ENCODE measurements at places on chromosomes 7 and 10.

DNA sequence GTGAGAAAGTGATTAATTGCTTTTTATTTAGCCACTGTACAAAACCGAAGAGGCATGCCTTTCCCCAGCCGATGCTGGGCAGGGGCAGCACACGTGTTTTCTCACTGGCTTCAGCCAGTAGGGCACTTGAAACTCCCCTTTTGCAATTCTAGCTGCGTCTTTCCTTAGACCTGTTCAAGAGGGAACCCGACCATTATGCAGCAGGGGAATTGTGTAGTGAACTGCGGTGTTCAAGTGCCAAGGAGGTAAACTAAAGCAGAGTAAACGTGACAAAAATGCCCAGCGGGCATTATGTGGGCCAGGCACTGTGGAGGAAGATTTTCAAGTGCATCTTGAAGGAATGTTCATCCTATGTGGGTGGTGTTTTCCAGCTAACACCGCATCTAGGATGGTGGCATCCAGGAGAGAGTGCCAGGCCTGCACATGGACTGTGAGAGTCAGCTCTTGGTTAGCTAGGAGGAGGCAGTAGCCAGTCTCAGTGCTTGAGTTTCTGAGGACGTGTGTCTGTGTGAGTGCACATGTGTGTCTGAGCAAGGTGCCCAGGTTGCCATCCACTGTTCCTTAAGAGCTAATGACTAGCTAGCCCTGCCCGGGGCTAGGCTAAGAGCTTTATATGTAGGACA, 3.3 kb downstream of the WIPF3 start:
- DNase-seq, result no peak

DNA sequence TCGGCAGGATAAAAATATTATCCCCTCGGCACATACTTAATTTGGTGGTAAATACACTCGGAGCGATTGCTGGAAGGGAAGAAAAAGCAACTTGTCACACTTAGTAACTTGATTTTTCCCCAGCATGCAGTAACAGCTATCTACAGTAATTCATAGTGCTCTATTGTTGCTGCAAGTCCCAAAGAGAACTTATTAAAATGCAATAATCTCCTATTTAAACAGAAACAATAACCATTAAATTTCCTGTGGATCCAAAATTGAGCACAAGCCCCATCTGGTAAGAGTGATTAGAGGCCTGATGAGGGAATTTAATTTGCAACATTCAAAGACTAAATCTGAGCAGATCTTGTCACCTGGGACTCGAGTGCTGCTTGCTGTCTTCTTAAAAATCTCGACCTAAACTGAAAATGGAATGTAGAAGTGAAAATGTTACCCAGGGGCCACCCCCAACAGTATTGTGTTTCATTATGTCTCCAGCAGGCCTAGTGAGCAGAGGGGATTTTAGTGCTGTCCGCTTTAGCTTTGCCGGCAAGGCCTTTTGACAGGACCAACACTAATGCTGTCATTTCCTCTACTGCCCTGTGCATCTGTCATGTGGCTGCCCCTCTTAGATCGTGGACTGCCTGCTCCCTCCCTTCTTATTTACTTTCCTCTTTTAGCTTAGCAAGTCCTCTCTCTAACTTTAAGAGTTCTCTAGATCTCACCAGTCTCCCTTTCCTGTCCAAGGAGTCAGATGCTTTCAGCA, 639.7 kb downstream of the AUTS2 start:
- no peak for DNase-seq

GRCh38 chr10:8455181-8455580, 400.7 kb downstream of the GATA3 start:
- DNase-seq, result no peak

DNA sequence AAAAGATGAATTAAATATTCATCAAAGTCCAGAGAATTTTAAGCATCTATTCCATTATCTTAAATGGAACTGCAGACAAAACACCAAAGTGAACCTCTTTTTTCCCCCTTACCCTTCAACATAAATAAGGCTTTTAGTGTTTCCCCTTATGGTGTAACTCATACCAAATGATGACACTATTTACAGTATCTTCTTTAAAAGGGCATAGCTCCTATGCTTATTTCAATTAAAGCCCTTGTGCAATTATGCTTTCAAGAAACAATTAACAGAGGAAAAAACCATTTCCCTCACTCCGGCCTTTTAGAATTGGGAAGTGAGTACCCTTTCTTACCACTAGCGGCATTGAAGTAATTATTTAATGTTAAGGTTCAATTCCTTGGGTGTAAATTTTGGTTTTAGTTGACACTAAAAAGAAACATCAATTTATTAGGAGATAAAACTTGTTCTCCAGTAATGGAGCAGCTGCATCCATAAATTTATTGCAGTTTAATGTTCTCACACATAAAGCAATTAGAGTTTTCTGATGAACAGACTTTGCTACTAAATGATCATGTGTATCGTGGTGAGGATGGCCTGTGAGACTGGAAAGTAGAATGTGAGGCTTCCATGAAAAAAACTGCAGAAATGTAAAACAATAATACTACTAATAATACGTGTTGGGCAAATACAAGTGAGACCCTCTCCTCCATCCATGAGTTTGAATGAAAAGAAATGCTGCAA, 661.3 kb downstream of the PARD3 start:
- no peak for DNase-seq

DNA sequence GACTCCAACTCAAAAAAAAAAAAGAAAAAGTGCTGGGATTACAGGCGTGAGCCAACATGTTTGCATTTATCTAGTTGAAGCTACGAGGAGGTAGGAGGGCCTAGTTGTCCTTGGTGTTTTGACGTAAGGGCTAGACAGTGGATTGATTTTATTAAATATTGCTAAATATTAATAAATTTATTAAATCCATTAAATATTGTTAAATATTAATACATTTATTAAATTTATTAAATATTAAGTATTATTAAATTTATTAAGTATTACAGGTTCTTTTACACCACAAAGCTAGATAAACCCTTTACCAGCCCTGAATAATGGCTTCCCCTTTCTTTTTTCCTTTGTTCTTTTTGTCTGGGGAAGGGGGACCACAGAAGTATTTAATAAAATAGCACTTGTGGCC, 47.5 kb upstream of the TMEM248 start:
- no peak for DNase-seq

DNA sequence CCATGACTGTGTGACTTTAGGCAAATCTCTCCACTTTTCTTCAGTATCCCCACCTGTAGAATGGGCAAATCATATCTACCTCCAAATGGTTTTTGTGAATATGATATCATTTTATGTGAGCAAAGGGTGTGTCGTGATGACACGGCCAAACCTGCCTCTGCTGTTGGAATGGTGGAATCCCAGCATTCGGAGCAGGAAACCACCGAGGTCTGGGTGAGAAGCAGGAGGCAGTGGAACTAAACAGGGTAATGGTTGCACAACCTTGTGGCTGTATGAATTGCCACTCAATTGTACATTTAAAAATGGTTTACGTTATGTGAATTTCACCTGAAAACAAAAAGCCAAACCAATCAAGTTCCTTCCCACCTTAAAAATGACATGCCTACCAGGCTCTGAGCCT, 131.4 kb upstream of the ZMIZ1 start:
- DNase-seq, result no peak

DNA sequence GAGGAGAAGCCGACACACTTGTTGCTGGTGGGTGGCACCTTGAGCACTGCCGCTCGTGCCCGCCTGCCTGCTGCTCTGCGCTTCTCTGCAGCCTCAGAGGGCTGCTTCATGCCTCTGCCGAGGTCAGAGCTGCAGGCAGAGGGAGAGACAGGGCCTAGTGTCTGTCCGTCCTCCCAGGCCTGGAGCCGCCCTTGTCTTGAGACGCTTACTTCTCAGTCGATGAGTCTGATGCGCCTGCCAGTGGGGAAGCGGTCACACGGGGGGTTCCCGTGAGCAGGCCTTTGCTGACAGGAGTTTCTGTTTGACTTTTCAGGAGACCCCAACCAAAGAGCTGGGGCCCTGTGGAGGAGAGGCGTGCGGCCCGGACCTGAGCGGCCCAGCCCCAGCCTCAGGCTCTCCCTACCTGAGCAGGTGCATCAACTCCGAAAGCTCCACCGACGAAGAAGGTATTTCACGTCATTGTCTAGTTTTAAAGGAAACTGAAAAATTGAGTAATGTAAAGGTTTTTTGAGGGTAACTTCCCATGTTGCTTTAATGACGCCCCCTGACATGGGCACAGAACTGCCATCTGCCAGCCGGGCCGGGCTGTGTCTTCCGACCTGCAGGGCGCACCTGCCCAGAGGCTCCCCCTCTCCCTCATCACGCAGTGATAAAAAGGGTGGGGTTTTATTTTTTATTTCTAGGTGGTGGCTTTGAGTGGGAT, 7.8 kb upstream of the BHLHA15 start:
- DNase-seq, result no peak

- no peak for DNase-seq
These were observed 55.6 kb upstream of the SEMA3E start for GRCh38 chr7:83704564-83704963.

- no peak for DNase-seq
These were observed 4.1 kb downstream of the KCNIP2 start for GRCh38 chr10:101839416-101840063.

- DNase-seq, result no peak
These were observed 3.1 kb downstream of the CYREN start for GRCh38 chr7:135167365-135167917.

- DNase-seq, result no peak
These were observed 4.7 kb downstream of the MYL10 start for GRCh38 chr7:101624246-101625001.

GRCh38 chr10:69491611-69492010, 40.3 kb downstream of the TSPAN15 start:
- no peak for DNase-seq

GRCh38 chr7:66748791-66749190, 8.3 kb downstream of the RABGEF1 start:
- no peak for DNase-seq

- DNase-seq, result peak; percentile 58
These were observed 34.5 kb upstream of the EBLN1 start for GRCh38 chr10:22252224-22252800.

DNA sequence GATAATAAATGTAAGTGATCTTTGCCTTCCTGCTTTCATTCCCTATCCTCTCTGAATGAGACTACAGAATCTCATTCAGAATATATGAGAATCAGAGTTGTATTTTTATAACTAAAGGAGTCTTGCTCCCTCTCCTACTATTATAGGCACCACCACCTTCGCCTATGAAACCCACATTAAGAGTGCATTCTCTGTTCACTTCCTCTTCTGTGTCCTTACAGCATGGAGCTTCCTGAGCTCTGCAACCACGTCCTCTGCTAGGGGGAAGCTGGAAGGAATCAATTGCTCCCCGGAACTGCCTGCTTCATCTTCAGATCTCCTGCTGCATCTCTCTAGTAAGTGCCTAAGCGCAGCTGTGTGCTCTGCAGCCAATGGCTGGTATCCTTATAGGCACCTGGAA, 820.7 kb downstream of the GRID1 start:
- no peak for DNase-seq

GRCh38 chr7:139940866-139941265, 111.8 kb downstream of the TBXAS1 start:
- no peak for DNase-seq

DNA sequence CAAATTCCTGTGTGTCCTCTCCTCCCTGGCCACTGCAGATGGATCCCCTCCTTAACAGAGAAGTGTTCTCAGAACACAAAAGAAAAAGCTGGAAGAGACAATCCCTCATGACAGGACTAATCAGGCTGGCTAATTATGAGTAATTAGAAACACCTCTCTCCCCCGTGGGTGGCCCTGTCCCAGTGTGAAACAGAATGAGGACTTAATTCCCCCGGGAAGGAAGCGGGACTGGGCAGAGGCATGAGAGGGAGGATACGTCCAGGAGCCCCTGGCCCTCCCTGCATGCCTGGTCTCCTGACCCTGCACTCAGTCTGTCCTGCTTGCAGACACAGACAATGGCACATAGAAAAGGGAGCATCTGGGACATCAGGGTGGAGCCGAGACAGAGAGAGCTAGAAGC, 7.6 kb upstream of the ADCYAP1R1 start:
- DNase-seq, result no peak

- DNase-seq, result no peak
These were observed 4.7 kb upstream of the WASHC2A start for GRCh38 chr10:50063100-50063499.

DNA sequence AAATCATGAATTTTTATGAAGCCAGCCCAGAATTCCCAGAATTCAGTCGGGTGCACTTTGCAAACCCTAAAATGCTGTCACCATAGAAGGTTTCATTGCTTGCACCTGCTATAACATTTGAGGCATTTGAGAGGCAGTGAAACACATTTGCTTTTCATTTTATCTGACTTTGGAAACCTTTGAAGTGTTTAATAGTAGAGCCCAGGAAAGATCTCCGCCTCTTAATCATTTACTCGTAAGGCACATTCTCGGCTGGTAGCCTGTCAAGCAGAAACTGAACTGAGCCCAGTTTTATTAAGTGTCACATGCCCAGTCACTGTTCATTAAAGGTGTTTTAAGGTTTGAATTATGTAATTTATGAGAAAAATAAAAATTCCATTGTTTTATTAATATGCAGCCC, 247.6 kb downstream of the EMX2 start:
- no peak for DNase-seq

- no peak for DNase-seq
These were observed 194.8 kb upstream of the ZNF32 start for GRCh38 chr10:43843321-43844101.

DNA sequence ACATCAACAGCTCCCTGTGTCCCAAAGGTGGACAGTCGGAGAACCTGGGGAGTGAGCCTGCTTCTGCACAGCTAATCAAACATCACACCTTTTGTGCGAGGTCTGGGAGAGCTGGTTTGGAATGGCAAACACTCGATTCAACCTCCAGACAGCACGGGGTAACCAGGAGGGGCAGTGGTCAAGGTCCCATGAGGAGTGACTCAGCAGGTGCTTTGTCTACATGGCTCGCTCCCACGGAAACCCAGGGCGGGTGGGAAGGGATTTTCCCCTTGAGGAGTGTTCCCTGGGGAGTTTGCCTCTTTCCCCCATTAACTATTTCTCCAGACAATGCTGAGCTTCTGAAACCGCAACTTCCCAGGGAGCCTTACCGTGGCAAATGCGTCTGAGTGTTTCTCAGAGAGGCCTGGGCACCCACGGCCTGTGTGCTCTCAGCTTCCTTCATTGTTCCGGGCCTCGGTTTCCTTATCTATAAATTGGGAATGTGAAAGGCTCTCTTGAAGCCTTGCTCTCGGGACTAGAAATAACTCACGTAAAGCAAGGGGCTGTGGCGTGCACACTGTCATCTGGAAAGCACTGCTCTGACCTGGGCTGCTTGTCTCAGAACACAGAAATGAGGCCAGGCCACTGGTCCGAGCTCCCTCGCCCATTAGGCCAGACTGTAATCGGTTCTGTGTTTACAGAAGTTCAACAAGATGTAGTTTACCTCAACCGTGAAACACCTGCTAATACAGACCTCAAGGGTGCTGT, 14.0 kb upstream of the GTPBP4 start:
- no peak for DNase-seq

- DNase-seq, result no peak
These were observed 909.0 kb upstream of the C7orf33 start for GRCh38 chr7:147681530-147681929.

- peak; percentile 71 for DNase-seq
These were observed 26.5 kb downstream of the TNRC18 start for GRCh38 chr7:5396999-5397663.

- DNase-seq, result no peak
These were observed 162.6 kb downstream of the PTEN start for GRCh38 chr10:88026031-88026430.

GRCh38 chr10:97574374-97575126, 2.0 kb downstream of the ANKRD2 start:
- no peak for DNase-seq

Measured in frontal cortex (tissue), 4 donors.